Stimulated activated CD8-positive, alpha-beta memory T cell treated with anti-CD3 and anti-CD28 coated beads, Interleukin-2, amount 100 ng/mL, for 1 hour (primary cell): ENCODE measurements at places on chromosomes 7 and 10.

DNA sequence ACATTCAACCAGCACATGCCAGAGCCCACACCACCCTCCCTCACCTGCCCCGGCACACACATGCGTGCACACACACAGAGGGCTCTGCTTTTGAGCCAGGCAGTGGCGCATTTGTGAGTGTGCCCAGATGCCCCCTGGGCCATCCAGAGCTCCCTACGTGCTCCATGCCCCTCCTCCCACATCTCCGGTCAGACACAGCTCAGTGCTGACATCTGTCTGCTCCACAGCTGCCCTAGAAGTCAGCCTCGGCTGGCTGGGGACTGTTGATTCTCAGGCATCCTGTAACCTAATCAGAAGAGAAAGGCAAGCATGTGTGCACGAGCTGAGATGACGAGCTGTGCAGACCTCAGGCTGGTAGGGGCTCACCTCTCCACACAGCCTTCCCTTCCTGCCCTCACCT is 135.1 kb downstream of the ZMIZ1 start:
- no peak for DNase-seq

DNA sequence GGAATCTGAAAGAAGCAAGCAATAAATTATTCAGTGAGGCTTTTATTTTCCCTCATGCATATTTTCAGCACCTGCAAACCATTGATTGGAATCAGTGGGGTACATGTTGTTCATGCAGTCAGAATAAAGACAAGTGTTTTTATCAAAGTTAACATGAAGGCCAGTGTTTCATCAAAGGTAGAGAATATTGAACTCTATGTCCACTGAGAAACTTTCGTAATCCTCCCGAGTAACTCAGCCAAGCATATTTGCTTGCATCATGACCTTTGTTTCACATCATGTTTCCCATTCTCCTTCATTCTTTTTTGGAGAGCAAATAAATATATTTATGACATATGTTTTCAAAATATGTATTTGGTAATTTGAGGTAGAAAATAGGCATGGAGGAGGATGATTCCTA is 663.1 kb downstream of the SH2D4B start:
- no peak for DNase-seq

DNA sequence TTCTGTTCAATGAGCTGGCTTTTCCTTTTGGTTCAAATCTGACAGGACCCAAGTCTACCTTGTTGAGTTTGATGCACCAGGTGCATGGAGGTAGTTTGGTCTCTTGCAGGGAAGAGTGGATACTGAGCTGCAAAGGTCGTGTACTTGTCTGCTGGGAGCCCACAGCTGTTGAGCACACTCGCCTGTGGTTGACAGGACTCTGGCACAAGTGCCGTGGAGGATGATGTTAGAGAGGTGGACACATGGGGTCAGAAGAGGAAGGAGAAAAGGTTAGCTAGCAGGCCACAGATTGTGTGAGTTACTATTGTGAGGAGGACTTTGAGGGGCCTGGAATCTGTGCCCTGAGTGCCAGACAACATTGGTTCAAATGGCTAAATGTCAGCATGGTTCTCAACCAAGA is 197.3 kb downstream of the CREB5 start:
- DNase-seq = no peak

GRCh38 chr10:73907841-73908517 is 3.0 kb upstream of the PLAU start:
- DNase-seq = no peak
